ENCODE measurements at places on chromosomes 7 and 10. TPM values are rescaled to one million over a fixed set of nuclear protein-coding genes. Genes with fewer than 3 reads are reported as not detected.

- no peak for DNase-seq
- H3K4me3 ChIP-seq = no peak overlapping the region
- no peaks in the 10 kb centered on the region for H3K4me1 ChIP-seq
- H3K27me3 ChIP-seq = no peaks in the 10 kb centered on the region
Observed at GRCh38 chr10:117936566-117936965, 110.2 kb downstream of the RAB11FIP2 start.

DNA sequence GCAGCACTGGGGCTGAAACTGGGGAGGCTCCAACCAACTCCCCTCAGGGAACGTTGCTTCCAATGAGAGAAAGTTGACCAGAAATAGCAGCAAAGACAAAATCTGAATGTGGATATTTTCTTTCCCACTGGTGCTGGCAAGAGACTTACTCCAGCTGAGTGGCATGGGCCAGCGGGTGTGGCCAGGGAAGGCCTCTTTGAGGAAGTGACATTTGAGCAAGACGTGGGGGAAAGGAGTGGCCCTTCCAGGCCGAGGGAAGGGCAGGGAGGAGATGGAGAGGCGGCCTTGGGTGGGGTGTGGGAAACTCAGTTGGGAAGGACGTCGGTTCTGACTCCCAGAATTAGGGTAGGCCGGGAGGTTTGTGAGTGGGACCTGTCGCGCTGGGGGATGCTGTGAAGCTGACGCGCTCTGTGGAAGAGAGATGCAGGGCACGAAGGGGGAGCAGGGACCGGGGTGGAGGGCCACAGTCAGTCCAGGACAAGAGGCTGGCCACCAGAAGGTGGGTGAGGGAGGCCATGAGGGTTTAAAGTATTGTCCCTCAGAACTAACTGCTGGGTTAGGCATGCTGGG lies 96.7 kb upstream of the IKZF1 start:
- no peak for DNase-seq
- H3K4me1 ChIP-seq = no peaks in the 10 kb centered on the region
- H3K36me3 ChIP-seq = no peaks in the 10 kb centered on the region
- no peak overlapping the region for H3K4me3 ChIP-seq

GRCh38 chr10:12349629-12350166 lies 351 bp downstream of the CAMK1D start:
- H3K4me1 ChIP-seq = peaks cover 6% of the 10 kb centered on the region
- no peaks in the 10 kb centered on the region for H3K36me3 ChIP-seq
- H3K27me3 ChIP-seq = peaks cover 13% of the 10 kb centered on the region
- DNase-seq = no peak
- H3K27ac ChIP-seq = no peak overlapping the region

DNA sequence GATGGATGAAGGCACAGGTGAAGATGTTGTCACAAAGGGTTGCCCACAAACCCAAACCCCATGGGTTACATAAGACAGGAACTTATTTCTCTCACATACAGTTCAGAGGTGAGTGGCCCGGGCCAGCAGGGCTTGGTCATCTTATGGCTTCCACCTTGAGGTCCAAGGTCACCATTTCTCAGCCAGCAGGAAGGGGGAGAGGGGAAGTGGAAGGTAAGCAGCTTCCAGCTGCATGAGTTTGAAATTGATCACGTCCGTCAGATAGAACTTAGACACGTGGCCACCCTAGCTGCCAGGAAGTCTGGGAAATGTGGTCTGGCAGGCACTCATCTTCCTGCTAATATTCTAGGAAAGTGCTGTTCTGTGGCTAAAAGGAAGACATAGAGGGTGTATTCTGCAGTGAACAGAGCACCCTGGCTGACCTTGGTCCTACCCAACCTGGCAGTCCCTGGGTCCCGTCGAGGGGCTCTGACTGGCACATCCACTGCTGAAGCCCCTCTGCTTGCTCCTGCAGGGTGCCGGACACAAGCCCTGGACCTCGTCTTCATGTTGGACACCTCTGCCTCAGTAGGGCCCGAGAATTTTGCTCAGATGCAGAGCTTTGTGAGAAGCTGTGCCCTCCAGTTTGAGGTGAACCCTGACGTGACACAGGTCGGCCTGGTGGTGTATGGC lies 49.5 kb downstream of the VWA2 start:
- H3K4me3 ChIP-seq = no peak overlapping the region
- H3K4me1 ChIP-seq = no peaks in the 10 kb centered on the region
- DNase-seq = no peak
- H3K36me3 ChIP-seq = no peaks in the 10 kb centered on the region
- no peak overlapping the region for H3K27ac ChIP-seq
- peaks cover 8% of the 10 kb centered on the region for H3K27me3 ChIP-seq

GRCh38 chr10:21889477-21890275 lies 113.9 kb downstream of the DNAJC1 start:
- no peaks in the 10 kb centered on the region for H3K27me3 ChIP-seq
- no peaks in the 10 kb centered on the region for H3K36me3 ChIP-seq
- H3K4me1 ChIP-seq = no peaks in the 10 kb centered on the region
- no peak overlapping the region for H3K4me3 ChIP-seq
- DNase-seq = no peak

DNA sequence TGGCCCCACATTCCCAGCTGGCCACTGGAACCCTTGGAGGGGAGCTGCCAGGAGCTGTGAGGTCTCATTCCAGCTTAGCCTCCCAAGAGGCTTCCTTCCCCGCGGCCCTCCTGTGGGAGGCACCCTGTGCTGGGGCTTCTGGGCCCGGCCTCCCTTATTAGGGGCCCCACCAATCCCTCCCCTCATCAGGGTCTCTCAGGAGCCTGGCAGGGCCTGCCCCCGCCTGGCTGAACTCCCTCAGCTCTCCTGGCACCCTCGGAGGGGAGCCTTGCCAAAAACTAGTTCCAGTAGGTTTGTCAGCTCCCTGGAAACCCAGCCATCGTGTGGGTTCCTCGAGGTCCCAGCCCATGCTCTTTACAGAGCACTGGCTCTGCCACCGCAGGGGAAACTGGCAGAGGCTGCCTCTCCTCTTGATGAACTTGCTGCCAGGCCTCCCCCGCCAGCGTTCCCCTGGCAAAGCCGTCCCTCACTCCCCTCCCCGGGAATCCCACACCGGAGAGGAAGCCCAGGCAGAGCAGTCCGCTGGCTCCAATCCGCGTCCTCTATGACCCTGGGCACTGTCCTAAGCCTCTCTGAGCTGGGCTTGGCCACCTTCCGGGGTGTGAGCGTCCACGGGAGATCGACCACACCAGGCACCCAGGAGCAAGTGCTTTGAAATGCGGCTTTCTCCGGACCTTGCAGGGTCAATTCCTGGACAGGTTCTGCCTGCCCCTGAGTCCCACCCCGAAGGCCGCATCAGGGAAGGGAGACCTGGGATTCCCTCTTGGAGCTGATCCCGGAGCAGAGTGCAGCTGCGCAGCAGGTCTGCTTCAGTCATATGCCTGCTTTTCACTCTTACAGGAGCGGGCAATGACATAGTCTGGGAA lies 139.8 kb downstream of the ARHGAP22 start:
- peaks cover 10% of the 10 kb centered on the region for H3K4me1 ChIP-seq
- no peak overlapping the region for H3K4me3 ChIP-seq
- no peaks in the 10 kb centered on the region for H3K27me3 ChIP-seq
- H3K27ac ChIP-seq = no peak overlapping the region
- DNase-seq = no peak

DNA sequence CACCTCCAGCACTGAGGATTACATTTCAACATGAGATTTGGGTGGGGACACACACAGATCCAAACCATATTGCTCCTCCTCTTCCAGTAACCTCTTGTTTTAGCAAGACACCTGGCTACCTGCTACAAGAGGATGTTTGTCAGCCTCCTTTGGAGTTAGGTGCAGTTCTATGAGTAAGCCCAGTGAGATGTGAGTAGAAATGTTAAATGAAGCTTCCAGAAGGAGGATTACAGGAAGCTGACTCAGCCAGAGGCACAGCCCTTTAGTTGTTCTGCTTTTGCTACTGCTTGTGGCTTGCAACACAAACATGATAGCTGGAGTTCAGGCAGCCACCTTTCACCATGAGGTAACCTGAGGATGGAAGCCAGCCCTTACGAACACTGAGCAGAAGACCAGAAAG lies 382.7 kb upstream of the RNF32 start:
- no peak overlapping the region for H3K27ac ChIP-seq
- H3K27me3 ChIP-seq = no peaks in the 10 kb centered on the region
- no peaks in the 10 kb centered on the region for H3K4me1 ChIP-seq
- no peak overlapping the region for H3K4me3 ChIP-seq
- no peaks in the 10 kb centered on the region for H3K36me3 ChIP-seq

- H3K27me3 ChIP-seq = no peaks in the 10 kb centered on the region
- H3K4me1 ChIP-seq = peaks cover 26% of the 10 kb centered on the region
- H3K36me3 ChIP-seq = no peaks in the 10 kb centered on the region
- DNase-seq = peak; percentile 83
- H3K27ac ChIP-seq = no peak overlapping the region
Observed at GRCh38 chr10:133258818-133259601, 17.7 kb downstream of the ADAM8 start.

- no peaks in the 10 kb centered on the region for H3K27me3 ChIP-seq
- H3K4me3 ChIP-seq = no peak overlapping the region
- DNase-seq = no peak
- no peaks in the 10 kb centered on the region for H3K36me3 ChIP-seq
- peaks cover 6% of the 10 kb centered on the region for H3K4me1 ChIP-seq
Observed at GRCh38 chr7:50431316-50431715, 18.8 kb downstream of the FIGNL1 start.

GRCh38 chr10:128516180-128516579 lies 390.0 kb upstream of the MKI67 start:
- H3K36me3 ChIP-seq = no peaks in the 10 kb centered on the region
- no peak for DNase-seq
- H3K27me3 ChIP-seq = no peaks in the 10 kb centered on the region
- H3K4me3 ChIP-seq = no peak overlapping the region
- no peak overlapping the region for H3K27ac ChIP-seq

DNA sequence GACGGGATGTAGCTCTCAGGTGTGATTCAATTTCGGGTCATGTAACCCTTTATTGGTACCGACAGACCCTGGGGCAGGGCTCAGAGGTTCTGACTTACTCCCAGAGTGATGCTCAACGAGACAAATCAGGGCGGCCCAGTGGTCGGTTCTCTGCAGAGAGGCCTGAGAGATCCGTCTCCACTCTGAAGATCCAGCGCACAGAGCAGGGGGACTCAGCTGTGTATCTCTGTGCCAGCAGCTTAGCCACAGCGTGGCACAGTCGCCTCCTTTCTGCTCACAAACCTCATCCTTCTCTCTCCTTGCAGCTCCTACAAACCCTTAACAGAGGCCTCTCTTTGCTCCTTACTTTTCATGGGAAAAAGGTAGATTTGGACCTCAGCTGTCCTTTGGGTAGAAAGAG lies 197.5 kb upstream of the PRSS58 start:
- no peaks in the 10 kb centered on the region for H3K36me3 ChIP-seq
- peaks cover 11% of the 10 kb centered on the region for H3K27me3 ChIP-seq
- no peak overlapping the region for H3K4me3 ChIP-seq
- no peak overlapping the region for H3K27ac ChIP-seq
- no peaks in the 10 kb centered on the region for H3K4me1 ChIP-seq
- DNase-seq = no peak

DNA sequence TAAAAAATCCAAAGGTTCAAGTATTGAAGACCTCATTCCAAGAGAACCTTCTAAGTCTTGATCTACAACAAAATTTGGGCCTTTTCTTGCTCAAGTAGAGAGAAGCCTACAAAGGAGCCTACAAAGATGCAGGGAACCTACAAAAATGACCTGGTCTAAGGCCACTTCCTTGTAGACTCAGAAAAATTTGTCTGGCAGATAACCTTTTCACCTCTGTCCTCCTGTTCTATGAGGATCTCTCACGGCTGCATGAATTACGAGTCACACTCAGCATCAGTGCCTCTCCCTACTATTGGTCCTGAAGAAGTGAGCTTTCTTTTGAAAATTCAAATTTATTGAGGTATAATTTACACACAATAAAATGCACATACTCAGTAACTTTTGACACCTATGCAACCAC lies 29.3 kb downstream of the CCNJ start:
- DNase-seq = peak; percentile 87
- H3K27me3 ChIP-seq = no peaks in the 10 kb centered on the region
- no peak overlapping the region for H3K4me3 ChIP-seq
- H3K4me1 ChIP-seq = peaks cover 27% of the 10 kb centered on the region
- peak overlapping the region; percentile 57 for H3K27ac ChIP-seq

GRCh38 chr7:107924841-107925504 lies 34.0 kb downstream of the DLD start:
- no peak overlapping the region for H3K4me3 ChIP-seq
- peaks cover 38% of the 10 kb centered on the region for H3K36me3 ChIP-seq
- no peak overlapping the region for H3K27ac ChIP-seq
- H3K4me1 ChIP-seq = no peaks in the 10 kb centered on the region
- DNase-seq = no peak
- no peaks in the 10 kb centered on the region for H3K27me3 ChIP-seq

DNA sequence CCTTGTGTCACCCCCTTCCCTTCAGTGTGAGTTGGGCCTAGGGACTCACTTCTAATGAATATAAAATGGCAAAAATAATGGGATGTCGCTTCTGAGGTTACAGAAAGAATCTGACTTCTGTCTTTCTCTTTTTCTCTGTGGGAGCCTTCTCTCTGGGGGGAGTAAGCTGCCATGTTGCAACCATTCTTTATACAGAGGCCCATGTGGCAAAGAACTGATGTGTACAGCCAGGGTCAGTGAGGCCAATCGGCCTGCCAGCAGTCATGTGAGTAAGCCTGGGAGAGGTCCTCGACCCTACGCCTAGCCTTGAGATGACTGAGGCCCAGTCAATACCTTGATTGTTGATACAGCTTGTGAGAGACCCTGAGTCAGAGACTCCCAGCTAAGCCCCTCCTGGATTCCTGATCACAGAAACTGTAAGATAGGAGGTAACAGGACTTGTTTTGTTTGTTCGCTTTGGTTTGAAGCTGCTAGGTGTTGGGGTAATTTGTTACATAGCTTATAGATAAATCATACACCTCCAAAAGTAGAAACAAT lies 1.7 kb downstream of the TCAF1 start:
- no peak overlapping the region for H3K4me3 ChIP-seq
- peak; percentile 73 for DNase-seq
- no peaks in the 10 kb centered on the region for H3K36me3 ChIP-seq

GRCh38 chr10:80829562-80829961 lies 291.9 kb downstream of the SH2D4B start:
- H3K4me3 ChIP-seq = no peak overlapping the region
- no peak for DNase-seq
- no peaks in the 10 kb centered on the region for H3K27me3 ChIP-seq
- H3K27ac ChIP-seq = no peak overlapping the region
- no peaks in the 10 kb centered on the region for H3K4me1 ChIP-seq

The RINT1 gene
- polyA plus RNA-seq = 8.9 TPM

The PAPSS2 gene
- 20.2 TPM for polyA plus RNA-seq
